NCI-H2081 (cell line): ENCODE measurements at places on chromosomes 2 and 18.

- no peak for DNase-seq
These were observed 519.9 kb downstream of the RNF144A start for GRCh38 chr2:7437141-7437540.

DNA sequence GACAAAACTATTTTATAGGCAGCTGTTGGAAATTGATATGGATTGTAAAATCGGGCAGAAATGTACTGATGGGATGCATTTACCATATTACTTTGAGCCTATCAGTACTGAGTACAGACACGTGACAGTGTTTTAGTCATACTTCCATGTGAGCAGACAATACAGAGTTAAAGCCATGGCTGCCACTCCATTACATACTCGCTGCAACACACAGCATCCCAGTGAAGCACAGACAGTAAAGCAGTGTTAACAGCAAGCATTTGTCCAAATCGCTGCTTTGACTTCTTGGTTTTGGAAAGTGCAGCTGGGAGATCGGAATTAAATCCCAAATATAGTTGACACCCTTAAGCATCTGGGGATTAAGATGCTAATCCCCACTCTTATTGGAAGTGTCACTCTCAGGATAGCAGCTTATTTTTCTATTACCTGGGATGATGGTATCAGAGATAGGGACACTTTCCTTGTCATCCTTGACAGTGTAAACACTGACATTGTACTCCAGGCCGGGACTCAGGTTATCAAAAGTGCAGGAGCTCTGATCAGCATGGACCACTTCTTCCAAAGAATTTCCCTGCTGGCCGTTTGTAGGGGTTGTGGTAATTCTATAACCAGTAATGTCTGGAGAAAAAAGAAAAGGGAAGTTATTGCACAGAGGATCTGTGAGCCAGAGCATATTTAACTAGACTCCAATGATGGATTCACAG lies 41.6 kb downstream of the FN1 start:
- DNase-seq: no peak

GRCh38 chr2:30191819-30192271 lies 39.5 kb upstream of the LBH start:
- DNase-seq: no peak

DNA sequence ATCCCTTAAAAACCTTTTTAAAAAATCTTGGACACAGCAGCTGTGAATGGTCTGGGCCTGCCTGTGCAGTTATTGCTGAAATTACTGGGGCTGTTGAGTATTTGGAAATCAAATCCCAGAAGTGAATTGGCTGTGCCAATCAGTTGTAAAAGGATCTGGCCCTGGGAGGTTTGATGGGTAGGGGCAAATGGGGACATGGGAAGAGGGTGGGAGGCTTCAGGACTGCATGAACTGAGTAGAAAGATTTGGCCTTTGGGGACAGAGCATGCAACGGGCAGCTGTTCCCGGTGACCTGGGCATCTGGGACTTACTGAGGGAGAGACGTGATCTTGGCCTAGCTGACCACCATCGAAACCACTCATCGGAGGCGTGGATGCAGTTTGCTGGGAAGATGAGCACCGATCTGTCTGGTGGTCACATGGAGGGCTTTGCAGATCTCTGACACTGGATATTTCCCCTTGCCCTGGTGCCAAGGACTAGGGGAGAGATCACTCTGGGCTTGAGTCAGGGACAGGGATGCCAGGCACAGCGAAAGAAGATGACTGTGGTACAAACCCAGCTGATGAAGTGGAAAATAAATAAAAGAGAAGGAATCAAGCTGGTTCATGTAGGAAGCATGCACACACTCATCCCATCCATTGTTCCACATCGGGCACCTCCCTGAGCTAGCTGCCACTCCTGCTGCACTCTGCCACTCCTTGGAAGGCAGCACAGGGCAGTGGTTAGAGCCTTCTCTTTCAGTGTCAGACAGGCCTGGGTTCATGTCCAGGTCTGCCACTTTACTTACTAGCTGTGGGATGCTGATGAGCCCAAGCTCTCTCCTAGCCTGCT lies 58.4 kb downstream of the SEMA4F start:
- no peak for DNase-seq

- DNase-seq: no peak
These were observed 127.1 kb downstream of the CERS6 start for GRCh38 chr2:168583064-168583709.

DNA sequence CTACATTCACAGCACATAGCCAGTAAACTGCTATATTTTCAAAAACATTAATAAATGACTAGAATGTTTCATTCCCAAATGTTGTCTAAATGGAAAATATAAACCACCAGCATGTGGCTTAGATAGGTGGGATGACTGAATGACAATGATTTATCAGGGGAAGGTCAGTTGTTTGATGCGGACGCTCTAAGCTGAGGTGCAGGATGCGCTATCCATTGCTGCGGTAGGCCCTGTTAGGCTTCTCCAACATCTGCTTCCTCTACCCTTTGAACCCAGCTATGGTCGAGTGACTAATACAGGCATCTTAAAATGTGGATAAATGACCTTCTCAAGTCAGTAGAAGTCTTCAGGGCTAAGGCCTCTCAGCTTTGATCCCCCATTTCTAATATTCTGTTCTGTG lies 584.2 kb downstream of the CMPK2 start:
- DNase-seq: no peak

DNA sequence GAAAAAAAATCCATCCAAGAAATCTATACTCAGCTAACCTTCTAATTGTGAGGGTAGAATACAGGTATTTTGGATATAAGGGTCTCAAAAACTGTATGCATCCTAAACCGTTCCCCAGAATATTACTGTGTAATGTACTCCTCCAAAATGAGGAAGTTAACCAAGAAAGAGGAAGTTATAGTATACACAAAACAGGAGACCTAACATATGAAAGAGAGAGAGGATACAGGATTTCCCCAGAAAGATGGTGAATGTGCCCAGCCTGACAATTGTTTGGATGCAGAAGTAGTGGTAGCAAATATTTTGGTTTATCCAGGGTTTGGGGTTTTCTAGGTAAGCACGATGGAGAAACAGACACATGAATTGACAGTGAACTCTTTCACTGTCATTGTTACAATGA lies 50.6 kb downstream of the GALNT3 start:
- DNase-seq: no peak

GRCh38 chr2:177519534-177520115 lies 127.1 kb downstream of the AGPS start:
- DNase-seq: no peak

GRCh38 chr2:7748717-7749415 lies 831.7 kb downstream of the RNF144A start:
- peak; percentile 72 for DNase-seq

DNA sequence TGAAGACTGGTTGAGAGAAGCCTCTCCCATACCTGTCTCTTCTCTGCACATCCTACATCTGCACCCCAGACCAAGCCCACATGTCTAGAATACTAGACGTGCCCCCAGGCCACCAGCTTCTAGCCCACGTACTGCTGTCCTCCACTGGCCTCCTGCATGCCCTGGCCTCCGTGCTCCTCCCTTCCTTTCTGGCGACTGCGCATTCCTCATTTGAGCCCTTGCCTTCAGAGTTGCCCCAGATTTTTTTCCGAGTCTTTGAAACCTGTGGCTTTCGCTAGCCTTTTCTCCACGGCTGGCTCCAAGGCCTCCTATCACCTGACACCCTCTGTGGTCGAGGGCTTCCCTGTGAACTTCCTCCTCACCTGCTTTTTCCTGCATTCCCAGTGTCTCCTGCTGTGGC lies 11.2 kb downstream of the RNF144A start:
- DNase-seq: no peak

GRCh38 chr2:178895872-178896271 lies 88.6 kb upstream of the TTN start:
- DNase-seq: no peak

DNA sequence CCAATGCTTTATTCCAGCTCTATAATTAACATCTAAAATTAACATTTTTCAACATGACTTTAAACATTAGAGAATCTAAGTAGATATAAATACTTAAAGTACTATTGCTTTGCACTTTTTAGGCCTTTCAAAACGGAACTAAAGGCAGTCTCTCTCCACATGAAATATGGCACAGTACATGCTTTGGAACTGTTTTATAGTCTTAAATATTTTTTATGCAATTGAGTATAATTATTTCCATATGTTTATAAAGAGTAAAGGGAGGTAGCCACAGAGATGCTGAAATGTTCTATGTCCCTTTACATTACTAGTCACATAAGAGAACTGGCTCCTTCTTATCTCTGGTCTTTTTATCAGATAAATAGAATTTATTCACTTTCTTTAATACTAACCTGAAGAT lies 674.0 kb downstream of the PLCL1 start:
- no peak for DNase-seq

- DNase-seq: no peak
These were observed 58.1 kb downstream of the NRP2 start for GRCh38 chr2:205740381-205740780.

GRCh38 chr2:66334237-66335029 lies 100.5 kb upstream of the MEIS1 start:
- peak; percentile 22 for DNase-seq
